Activated CD4-positive, alpha-beta T cell treated with anti-CD3 and anti-CD28 coated beads for 24 hours (primary cell): ENCODE measurements at places on chromosomes 2 and 18.

DNA sequence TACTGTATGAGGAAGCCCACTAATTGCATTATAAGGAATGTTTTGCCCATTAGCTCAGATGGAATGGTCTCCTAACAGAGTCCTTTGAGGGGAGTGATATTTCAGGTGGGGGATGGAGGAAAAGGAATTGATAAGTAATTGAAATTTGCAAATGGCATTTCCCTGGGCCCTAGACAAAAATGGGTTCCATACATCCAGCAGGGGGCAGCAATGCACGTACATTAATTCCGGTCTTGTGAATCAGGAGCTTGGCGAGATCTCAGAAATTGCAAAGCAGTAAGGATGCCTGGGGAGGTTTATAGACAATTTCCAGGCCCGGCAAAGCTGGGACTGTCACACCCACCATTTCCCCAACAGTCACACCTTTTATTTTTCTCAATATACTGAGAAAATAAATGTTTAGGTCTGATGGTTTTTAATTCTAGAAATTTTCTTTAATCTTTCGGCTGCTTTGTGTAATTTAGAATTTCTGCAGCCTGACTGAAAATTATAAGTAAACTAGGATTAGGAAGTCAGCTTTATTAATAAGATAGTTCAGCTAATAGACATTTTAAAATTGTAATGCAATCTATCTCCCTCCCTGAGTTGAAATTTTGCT, 122.8 kb downstream of the LYPD1 start:
- DNase-seq = peak; percentile 36

DNA sequence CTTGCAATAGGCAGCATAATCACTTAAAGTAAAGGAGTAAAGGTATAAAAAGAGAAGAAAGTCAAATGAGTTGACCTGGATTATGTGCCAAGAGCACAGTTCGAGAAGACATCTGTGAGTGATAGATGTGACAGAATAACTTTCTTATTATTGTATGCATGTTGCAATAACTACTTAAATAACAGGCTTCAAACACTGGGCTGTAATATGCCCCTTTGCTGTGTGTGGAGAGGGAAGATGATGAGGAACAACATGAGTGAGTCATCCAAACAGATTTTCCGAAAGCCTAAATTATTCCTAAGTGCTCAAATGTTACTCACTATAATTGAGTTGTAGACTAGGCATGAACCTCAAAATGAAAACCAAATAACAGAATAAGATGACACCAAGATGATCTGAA, 328.1 kb downstream of the EXOC6B start:
- no peak for DNase-seq

GRCh38 chr2:67918471-67918870, 144.3 kb downstream of the C1D start:
- no peak for DNase-seq

DNA sequence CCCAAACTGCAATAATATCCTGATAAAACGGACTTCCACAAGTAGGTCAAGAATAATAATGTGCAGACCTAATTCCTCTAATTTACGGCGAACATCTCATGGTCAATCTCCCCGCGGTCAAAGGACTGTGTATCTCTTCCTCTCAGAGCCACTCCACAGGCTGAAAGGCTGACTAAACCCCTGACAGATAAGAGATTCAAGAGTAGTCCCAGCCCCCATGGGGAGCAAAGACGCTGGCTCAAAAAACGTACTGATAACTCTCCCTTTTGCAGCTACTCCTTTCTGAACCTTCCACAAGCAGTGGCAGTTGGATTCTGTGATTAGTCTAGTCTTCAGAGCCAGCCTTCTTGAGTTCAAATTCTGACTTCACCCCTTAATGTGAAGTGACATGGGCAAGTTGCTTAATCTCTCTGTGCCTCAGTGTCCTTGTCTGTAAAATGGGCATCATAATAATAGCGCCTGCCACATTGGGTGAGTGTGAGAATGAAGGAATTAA, 19.7 kb upstream of the IL18R1 start:
- no peak for DNase-seq

DNA sequence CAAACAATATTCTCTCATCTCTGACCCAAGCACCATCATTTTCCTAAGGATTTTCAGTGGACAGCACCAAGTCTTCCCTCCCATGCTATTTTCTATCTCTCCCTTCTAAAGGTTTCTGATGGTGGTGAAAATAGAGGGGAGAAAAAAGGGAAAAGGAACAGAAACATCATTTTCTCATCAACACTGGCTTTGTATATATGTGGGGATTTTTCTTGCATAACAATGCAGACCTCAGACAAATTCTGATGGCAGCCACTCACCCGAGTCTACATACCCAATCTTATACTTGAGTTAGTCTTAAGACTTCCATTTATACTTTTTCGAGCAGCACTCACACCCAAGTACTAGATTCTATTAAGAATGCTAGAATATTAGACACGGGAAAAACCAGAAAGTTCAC, 95.8 kb downstream of the TMEM163 start:
- no peak for DNase-seq

DNA sequence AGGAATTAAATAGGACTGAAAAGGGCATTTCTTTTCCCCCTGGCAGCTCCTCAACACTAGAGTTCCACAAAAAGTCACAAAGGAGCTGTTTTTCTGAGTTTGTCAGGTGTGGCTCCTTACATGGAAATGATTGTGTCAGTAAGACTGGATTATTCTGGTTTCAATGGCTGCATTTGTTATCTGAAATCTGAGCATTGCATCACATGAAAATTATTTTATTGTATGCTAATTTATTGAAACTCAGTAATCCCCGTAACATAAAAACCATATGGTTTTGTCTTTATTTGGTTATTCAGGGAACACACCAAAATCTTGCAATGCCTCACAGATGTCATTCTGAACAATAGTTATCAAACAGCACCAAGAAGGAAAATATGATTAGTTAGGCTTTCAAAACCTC, 439.7 kb upstream of the TNP1 start:
- no peak for DNase-seq

GRCh38 chr2:160928854-160929301, 231.3 kb upstream of the TANK start:
- DNase-seq = no peak

DNA sequence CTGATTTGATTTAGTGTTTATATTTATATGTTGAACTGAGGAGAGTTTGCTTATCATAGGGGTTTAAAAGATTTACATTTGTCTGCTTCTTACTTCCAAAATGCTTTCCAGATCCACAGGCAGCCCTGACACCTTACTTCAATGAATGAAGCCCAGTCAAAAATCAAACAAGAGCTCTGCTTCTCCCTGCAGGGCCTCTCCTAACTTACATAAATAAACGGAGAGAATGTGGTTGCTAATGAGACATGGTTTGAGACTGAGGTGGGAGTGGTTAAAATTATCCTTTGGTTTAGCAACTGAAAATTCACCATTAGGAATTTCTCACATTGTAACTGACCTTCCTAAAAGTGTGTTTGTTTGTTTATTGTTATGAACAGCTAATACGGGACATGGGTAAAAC, 612.3 kb upstream of the FANCL start:
- no peak for DNase-seq

DNA sequence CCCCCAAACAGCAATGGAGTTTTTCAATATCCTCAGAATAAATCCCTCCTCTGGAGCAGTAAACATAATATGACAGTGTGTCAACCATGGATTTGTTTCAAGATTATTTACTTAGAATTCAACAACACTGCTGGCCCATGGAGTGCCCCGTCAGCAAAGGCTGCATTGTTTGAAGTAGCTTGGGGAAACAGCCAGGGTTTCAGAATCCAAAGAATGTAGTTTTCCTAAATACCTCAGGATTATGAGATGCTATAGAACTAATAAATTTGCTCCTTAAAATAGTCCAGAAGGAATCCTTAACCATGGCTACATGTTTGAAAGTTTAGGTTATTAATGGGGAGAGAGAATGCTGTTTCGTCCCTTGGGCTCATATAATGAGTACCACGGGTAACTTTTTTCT, 13.1 kb upstream of the CETN1 start:
- no peak for DNase-seq

- no peak for DNase-seq
Observed at GRCh38 chr2:144414324-144414845, 105.5 kb downstream of the ZEB2 start.

DNA sequence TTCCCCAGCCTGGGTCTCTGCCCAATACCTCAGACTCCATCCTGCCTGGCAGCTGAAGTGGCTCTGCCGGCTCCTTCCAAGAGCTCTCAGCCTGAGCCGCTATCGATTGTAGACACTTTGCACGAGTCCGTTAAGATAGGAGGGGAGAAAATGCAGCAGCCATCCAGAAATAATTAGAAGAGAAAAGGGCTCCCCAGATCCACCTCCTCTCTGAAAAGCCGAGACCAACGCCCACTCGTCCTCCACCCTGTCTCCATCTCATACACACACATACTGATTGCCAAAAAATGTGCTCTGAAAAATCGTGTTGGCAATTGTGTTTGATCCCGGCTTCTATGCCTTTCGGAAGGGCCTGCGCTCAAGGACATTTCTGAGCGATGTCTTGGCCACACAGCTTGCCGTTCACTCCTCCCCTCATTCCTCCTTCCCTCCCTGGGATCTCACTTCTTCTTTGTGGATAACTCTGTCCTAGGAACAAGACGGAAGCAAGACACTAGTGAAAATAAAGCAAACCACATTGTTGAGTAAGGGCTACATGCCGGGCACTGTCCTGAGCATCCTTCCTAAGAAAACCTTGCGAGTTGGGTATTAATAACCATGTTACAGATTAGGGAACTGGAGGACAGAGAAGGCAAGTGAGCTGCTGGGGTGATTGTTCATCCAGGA, 372.8 kb upstream of the MYT1L start:
- DNase-seq = no peak

DNA sequence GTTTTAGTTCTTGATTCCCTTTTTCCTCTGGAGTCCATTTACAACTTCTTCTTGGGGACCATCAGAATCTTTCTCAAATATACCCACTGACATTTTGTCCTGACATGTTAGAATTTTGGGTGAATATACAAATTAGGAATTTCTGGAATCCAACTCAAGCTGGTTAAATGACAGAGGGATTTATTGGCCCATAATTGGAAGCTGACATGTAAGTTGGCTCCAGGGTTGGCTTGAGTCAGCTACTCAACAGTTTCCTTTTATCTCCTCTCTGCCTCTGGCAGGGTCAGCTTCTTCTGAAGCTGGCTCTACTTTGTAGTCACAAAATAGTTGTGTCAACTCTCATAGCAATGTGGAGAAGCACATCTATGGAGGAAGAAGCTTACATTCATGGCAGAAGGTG, 36.6 kb upstream of the PPP1R1C start:
- DNase-seq = no peak

GRCh38 chr2:186256540-186256939, 229.5 kb upstream of the ZC3H15 start:
- no peak for DNase-seq

DNA sequence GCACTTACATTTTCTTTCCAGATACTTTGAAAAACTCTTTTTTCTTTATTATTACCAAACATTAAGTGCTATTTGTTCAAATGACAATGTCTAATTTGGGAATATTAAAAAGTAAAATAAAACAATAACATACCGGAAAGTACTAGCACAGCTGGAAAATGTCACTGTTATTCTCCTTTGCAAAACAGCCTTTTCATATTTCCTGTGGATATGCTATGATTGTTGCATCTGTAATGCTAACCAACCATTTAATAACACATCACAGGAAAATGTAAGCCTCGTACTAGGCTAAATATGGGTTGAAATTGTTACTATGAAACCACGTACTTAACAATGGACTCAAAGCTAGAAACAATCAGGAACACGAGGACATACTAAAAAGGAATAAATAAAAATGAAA, 298.1 kb downstream of the CBLN2 start:
- no peak for DNase-seq

- DNase-seq = no peak
Observed at GRCh38 chr2:226953206-226953605, 117.4 kb downstream of the RHBDD1 start.

DNA sequence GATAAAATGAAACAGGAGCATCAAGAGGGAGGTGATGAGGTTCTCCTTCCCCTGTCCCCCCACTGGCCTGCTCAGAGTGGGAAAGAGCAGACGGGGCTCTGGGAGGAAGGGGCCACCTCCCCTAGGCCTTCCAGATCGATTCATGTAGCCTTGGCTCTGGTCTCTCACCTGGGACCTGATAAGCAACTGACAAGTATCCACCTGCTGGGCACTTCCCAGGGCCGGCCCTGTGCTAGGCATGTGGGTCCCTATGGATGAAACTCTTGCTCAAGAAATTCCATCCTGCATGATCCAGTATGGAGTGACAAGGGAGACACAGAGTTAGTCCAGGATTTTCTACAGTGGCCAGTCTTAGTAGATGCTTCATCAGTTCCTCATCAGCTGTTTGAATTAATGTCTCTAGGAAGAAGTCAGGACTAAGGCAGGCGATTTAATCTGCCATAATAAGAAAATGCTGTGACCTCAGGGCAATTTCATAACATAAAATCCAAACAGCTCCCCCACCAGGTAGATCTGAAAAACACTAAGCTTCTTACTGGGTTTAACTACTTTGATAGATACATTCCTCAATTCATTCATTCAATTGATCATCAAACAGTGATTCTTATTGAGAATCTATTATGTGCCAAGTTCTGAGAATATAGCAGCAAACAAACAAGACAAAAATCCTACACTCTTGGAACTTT, 44.7 kb upstream of the ZFP36L2 start:
- no peak for DNase-seq

GRCh38 chr2:43294973-43295603, 68.7 kb upstream of the ZFP36L2 start:
- no peak for DNase-seq

DNA sequence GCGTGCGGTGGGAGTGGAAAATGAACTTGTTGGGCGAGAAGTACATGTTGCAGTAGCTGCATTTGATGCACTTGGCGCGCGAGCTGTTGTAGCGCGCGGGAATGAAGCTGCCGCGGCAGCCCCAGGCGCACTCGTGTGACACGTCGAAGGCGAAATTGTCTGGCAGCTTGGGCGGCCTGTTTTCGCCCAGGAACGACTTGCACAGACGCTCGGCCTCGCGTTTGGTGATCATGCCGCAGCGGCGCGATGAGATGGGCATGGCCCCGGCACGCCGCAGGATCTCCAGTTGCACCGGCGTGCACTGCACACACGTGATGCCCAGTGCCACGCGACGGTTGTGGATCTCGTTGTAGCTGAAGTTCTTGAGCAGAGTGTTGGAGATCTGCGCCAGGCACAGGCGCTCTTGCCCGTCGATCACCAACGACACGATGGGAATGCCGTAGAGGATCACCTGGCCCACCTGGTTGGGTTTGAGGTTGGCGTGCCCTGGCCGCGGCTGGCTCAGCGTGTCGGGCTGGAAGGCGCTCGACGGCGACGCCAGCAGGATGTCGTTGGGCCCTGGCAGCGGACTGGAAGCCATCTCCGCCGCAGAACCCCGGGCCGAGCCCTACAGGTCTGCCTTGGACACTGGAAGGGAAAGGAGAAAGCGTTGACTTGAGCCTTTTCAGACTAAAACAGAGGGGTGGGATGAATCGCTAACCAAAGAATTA, 2.7 kb downstream of the SKOR2 start:
- no peak for DNase-seq
